ENCODE measurements at places on chromosomes 7 and 10.

DNA sequence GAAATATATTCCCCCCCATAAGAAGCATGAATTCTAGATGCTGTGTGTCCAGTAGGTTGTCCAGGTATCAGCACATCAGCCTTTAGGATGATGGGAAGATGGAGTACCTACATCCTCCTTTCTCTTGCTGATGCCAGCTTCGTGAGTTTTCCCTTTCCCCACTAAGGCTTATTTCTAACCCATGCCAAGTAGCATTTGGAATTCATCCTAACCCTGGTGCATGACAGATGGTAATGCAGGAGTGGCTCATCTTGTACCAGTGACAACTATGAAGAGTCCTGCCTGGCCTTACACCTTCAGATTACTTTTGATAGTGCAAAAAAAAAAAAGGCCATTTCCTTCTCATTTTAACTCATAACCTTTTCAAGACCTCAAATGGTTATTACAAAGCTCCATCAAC lies 58.7 kb downstream of the ARHGAP21 start:
- no peak for DNase-seq

GRCh38 chr7:5649641-5650040 lies 131.8 kb downstream of the RNF216 start:
- no peak for DNase-seq

- DNase-seq, result no peak
Measured at GRCh38 chr7:132650498-132650897, 74.2 kb upstream of the PLXNA4 start.

- no peak for DNase-seq
Measured at GRCh38 chr10:52353205-52353604, 39.1 kb downstream of the DKK1 start.

All from urinary bladder (tissue), 4 donors.